ENCODE measurements at places on chromosomes 16 and 17.

GRCh38 chr17:21360048-21360447 lies 16.1 kb upstream of the KCNJ12 start:
- no peak for DNase-seq

DNA sequence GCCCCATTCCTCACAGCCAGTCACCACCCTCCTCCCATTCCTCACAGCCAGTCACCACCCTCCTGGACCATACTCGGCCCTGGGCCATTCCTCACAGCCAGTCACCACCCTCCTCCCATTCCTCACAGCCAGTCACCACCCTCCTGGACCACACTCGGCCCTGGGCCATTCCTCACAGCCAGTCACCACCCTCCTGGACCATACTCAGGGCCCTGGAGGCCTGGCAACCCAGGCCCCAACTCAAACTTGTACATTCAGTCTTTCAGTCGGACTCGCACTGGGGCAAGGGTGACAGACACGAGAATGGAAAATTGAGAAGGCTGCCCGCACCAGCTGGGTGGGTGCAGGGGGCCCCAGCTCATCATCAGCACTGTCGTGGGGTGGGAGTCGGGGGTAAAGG lies 30.4 kb upstream of the FOXK2 start:
- no peak for DNase-seq

DNA sequence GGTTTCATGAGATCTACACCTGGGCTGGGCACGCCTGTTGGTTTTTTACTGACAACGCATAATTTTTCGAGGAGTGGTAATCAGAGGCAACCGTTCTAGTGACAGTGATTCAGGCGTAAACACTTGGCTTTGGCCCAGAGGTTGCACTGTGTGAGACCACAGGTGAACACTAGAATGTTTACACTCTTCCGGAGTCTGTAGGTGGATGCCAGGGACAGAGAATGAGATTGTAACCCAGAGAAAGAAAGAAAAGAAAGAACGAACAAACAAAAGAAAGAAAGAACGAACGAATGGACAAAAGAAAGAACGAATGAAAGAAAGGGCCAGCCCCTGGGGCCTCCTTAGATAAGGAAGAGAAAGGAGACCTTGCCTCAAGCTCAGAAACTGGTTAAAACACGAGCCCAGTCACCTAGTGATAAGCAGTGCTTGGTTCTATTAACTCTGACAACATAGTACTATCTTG lies 113.2 kb downstream of the PRKCB start:
- DNase-seq, result no peak

DNA sequence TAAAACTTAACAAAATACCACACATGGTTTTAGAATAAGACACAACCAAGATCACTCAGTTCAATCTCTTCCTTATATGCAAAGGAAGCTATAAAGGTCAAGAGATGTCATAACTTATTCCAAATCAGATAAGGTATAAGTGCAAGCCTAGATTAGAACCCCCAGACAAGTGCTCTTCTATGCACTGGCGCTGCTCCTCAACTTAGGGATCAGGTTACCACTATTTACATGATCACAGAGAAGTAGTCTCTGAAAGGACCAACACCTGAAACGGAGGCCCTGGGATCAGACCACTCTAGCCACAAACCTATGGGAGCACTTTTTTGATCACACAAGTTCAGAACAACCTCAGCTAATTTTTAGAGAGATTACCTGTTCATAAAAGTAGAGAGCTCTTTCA lies 16.6 kb downstream of the COPS3 start:
- no peak for DNase-seq

DNA sequence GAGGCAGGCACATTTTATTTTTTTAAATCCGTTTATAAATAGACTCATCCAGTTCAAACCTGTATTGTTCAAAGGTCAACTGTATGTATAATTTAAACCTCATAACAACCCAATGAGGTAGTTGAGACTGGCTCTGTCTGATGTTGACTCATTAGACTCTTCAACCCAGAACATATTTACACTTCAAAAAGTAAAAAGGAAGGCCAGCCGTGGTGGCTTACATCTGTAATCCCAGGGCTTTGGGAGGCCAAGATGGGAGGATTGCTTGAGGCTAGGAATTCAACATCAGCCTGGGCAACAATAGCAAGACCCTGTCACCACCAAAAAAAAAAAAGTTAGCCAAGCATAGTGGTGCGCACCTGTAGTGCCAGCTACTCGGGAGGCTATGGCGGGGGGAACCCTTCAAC lies 32.5 kb upstream of the DHRS7B start:
- DNase-seq, result no peak

DNA sequence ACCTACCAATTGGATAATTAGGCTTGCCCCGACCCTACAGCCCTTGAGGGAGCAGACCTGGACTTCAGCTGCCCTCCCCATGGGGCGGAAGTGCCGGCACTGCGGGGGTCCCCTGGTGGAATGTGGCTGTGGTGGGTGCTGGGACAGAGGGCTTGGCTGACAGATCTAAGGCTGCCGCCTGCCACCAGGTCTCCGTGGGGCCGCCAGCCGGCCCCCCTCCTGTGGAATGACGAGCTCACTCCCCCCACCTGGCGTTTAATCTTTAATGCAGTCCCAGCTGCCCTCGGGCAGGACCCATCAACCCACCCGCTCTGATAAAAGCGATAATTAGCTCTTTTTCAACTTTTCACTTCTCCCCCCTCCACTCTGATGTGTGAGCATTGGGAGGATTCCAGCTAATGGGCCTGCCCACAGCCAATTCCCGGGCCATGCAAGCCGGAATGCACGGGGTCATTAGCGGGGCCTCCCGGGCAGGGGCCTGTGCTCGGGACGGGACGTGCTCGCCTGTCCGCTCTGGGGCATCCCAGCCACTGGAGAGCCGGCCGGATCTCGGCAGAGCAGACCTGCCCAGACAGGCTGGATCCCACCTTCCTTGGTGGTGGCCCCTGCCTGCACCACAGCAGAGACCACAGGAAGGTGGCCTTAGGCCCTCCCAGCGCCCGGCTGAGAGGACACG lies 28.3 kb upstream of the GOSR2 start:
- no peak for DNase-seq

DNA sequence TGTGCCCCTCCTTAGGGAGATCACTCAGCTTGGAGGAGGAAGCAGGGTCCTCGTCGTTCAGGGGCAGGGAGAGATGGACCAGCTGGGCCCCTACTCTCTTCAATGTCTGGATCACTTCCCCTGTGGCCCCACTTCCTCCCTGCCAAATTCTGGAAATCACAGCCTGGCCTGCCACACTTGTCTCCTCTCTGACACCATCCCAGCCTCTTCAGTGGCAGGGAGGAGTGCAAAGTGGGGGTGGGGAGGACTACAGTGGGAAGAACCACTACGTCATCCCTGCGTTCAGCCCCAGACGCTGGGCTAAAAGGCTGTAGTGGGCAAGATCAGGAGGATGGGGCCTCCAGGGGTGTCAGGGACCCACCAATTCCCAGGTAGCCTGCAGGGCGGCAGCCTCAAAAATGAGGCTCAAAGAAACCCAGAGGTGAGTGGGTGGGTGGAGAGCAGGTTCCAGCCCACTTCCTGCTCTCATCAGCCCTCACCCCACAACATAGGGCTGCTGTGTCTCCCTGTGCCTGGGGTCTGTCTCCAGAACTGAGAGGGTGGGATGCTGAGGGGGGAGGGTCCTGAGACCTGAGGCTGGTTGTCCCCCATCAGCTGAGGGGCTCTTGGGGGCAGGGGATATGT lies 25.0 kb upstream of the TAC4 start:
- DNase-seq, result no peak

- DNase-seq, result no peak
Measured at GRCh38 chr16:69781118-69781517, 19.0 kb downstream of the WWP2 start.

GRCh38 chr16:71758293-71758760 lies 33.8 kb upstream of the PHLPP2 start:
- DNase-seq, result no peak

DNA sequence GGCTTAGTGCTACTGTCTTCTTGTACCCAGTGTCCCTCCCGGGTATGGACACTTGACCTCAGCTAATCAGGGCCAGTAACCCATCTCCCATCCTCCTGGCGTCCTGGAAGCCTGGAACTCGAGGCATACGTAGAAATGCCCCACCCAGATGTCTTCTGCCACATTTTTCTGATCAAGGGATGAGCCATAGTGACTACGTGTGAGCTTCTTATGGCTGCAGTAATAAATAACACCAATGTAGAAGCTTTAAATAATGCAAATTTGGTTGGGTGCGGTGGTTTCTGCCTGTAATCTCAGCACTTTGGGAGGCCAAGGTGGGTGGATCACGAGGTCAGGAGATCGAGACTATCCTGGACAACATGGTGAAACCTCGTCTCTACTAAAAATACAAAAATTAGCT lies 3.0 kb upstream of the KCNG4 start:
- no peak for DNase-seq

DNA sequence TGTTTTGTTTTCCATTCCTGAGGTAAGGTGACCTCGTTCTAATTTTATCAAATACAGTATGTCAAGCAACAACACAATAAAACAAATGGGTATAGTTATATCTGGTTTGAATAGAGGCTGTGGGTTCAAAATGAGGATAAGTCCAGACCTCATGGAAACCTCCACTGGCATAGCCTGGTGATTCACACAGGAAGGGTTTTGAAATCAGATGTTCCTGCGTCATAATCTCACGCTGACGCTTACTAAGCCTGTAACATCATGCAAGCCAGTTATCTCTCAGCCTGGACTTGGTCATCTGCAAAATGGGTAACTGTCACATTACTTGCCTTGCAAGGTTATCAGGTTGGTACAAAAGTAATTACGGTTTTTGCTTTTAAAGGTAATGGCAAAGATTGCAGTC lies 1056.3 kb upstream of the EEF2KMT start:
- DNase-seq, result no peak

Data from activated T-cell treated with anti-CD3 and anti-CD28 coated beads for 48 hours (primary cell).